ENCODE measurements at places on chromosomes 5 and 9.

DNA sequence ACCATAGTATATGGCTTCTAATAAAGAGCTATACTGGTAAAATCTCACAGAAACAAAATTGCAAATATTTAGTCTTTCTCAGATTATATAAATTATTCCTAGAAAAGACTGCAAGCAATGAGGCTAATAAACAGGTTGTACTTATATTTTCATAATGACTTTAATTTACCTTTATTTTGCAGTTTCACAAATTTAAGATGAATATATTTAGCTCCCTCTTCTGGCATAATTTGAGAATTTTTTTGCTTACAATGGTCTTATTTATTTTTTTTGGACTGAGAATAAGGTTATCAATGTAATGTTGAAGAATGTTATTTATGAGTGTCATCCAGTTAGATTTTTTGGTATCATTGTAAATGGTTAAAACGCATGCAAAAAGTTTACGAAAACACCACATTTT is 56.7 kb downstream of the PIK3R1 start:
- DNase-seq, result no peak

GRCh38 chr9:123397975-123398374 is 42.0 kb downstream of the CRB2 start:
- DNase-seq, result no peak

DNA sequence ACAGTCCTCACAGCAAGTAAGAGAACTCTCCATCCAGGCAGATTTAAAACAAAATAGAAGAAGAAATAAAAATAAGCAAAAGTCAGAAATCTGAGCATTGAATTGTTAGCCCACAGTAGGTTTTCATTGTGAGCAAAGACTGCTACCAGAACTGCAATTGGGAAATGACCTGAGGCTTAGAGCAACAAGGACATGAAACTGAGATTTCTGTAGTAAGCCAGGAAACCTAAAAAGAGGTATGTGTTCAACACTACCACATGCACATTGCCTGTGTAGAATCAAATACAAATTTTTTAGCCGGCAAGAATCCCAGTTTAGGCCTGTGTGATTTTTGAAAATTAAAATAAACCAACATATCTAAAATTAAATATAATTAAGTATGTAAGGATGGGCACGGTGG is 928.4 kb upstream of the WWC1 start:
- DNase-seq, result no peak

DNA sequence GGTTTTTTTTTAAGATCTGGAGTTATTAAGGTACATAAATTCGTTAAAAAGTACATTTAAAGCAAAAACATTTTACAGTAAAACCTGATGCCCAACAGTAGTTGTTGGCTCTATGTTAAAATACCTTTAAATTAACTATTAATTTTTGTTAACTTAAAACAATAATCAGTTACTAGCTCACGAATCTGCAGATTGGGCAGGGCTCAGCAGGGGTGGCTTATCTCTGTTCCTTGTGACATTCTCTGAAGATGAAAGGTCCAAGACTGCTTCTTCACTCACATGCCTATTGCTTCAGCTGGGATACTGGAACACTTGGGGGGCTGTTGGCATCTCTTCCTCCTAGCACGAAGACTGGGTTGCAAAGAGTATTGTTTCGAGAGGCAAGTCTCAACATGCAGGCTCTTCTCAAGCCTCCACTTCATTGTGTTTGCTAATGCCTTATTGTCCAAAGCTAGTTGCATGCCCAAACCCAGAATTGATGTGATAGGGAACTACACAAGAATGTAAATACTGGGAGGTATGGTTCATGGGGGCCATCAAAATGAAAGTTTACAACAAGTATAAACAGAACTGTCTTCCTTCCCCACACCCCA is 46.6 kb downstream of the MAP3K1 start:
- no peak for DNase-seq

DNA sequence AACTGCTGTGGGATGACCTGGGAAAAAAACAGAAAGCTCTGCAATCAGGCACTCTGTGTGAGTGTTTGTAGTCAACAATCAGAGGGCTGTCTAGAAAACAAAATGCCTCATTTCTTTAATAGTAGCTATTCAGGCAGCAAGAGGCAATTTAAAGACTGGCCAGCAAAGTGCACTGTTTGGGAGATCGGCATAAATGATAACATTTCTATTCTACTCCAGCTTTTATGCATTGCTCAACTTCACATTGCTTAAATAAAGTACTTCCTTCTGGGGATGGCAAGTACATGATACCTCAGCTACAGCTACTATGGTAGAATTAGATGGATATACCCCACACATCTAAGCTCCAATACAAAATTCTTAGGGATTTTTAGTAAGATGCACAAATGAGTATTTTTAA is 193.1 kb downstream of the DCP2 start:
- no peak for DNase-seq

DNA sequence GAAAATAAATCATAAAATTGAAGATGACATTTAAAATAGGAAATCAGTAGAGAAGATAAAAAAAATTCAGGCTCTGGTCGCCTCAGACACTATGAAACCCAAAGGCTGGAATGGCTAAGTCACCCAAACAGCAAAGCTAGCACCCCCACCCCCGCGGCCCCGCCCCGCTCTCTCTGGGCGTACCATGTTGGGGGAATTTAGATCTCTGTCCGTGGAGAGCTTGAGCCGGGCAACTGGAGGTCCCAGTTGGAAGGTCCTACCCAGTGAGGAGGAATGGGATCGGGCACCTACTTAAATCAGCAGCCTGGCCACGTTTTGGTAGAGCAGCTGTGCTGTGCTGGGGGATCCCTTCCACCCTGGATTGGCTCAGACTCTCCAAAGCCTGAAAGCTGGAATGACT is 150.6 kb upstream of the ANKRD55 start:
- no peak for DNase-seq

GRCh38 chr5:177452688-177453638 is 6.3 kb downstream of the PRR7 start:
- DNase-seq, result no peak

- DNase-seq, result no peak
Observed at GRCh38 chr9:114633438-114634089, 22.5 kb downstream of the TMEM268 start.

GRCh38 chr5:114473541-114473940 is 111.7 kb downstream of the KCNN2 start:
- no peak for DNase-seq

GRCh38 chr5:75335952-75336614 is 937 bp upstream of the HMGCR start:
- DNase-seq, result no peak

GRCh38 chr5:43156388-43156787 is 35.6 kb upstream of the NIM1K start:
- DNase-seq, result no peak

DNA sequence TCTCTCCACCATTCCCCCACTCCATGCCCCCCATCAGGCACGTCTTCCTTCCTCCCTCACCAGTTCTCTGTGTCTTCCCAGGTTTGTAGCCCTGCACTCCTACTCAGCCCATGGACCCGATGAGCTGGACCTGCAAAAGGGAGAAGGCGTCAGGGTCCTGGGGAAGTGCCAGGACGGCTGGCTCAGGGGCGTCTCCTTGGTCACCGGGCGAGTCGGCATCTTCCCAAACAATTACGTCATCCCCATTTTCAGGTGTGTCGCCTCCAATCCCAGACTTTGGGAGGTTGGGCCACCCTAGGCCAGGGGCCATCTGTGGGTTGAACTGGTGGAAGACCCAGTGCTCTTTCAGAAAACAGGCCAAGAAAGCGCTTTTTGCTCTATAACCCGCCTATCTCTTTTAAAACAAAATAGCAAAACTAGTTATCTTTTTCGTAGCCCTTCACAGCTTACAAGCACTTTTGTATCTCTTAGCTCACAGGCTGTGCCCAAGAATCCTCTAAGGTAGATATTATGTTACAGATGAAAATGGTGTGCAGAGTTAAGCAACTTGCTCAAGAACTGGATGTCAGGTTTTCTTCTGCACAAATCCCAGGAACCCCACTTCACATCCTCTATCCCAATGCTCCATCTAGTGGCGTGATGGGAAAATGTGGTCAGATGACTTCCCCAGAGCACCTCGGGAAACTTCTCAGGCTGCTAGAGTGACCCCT is 56.2 kb downstream of the PLAC8L1 start:
- peak; percentile 57 for DNase-seq

GRCh38 chr5:151006704-151007334 is 13.6 kb upstream of the GPX3 start:
- DNase-seq, result no peak

- no peak for DNase-seq
Observed at GRCh38 chr5:152978141-152978835, 512.2 kb upstream of the GRIA1 start.

DNA sequence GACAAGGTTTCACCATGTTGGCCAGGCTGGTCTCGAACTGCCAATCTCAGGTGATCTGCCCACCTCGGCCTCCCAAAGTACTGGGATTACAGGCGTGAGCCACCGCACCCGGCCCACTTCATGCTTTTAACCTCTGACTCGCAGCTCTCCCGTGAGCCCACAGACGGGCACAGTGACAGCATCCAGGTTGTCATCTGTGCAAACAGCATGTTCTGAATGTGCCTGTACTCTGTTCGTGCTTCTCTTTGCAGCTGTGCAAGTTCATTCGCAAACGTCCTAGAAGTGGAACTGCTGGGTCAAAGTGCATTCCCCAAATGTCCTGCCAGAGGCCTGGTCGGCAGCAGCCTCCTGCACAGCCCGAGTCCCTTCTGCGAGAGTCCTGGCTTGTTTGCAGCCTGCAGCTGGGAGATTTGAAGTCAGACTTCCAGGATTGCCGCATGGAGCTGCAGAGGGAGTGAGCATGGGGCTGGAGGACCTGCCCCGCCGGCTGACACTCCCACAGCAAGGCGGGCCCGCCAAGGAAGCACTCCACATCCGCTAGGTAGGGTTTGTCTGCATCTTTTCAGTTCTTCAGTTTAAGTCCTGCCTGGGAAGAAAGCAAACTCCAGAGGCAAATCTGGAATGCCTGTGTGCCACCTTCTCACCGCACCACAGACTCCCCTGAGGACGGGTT is 3.4 kb downstream of the BRD3OS start:
- no peak for DNase-seq

GRCh38 chr5:149581931-149582768 is 852 bp downstream of the ARHGEF37 start:
- DNase-seq, result no peak

- DNase-seq, result no peak
Observed at GRCh38 chr5:146091881-146092280, 13.5 kb downstream of the PLAC8L1 start.

DNA sequence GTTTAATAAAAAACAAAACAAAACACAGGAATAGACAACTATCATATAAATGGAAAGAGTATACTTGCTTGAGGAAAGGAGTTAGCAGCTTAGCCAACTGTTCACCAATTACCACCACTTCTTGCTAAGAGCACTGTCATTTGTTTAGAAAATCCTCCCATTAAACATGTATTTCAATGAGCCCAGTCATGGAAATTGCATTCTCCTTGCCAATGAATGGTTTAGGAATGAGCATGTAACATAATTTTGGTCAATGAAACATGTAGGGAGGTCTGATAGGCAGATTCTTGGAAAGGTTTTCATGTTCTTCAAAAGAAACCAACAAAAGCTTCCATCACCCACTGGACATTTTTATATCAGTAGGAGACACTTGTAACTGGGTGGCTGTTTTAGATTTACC is 502.8 kb upstream of the PAPPA start:
- DNase-seq, result no peak

DNA sequence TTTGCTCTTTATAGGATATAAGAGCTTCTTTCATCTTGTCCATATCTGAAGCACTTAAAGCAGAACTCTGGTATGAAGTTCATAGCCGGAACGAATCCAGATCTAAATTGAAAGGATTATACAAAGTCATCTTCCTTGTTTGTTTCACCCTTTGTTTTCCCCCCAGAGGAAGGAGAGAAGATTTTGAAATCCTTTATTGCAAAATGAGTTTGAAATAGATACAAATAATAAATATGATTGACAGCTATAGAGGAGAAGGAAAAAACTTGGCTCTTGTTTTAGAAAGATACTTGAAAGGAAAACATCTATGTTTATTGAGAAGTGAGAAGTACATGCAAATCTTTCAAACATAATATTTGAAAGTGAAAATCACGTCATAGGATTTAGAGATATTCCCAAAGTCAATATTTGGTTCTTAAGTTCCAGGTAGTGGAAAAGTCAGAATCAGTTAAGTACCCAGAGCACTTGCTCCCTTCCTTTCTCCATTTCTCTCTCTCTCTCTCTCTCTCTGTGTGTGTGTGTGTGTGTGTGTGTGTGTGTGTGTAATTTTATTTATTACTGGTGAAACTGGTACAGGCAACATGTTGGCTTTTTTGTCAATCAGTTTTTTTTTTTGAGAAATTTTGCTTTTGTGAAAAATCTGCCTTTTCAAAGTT is 27.2 kb downstream of the PAM start:
- no peak for DNase-seq

GRCh38 chr5:155727512-155728145 is 599.3 kb upstream of the SGCD start:
- no peak for DNase-seq

DNA sequence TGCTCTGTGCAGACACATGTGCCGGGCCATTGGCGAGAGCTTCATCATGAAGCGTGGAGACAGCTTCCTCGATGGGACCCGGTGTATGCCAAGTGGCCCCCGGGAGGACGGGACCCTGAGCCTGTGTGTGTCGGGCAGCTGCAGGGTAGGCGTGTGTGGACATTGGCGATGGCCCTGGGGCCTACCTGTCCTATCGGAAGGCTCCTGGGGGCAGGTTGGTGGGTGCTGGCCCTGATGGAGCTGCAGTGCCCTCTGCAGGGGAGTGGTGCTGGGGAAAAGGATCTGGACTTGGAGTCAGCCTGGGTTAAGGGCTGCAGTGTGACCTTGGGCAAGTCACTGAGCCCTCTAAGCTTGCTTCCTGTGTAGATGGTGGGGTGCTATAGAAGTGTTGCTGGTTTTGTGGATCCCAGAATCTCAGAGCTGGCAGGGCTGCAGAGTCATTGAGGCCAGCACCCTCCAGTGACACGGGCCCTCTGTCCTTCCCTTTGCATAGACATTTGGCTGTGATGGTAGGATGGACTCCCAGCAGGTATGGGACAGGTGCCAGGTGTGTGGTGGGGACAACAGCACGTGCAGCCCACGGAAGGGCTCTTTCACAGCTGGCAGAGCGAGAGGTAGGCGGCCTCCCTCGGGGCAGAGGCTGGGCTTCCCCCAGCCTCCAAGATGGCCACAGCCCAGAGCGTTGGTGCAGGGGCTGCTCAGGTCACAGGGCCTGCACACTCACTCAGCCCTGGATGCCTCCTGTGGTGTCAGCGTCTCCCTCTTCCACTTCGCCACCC is 15.8 kb downstream of the ADAMTS13 start:
- no peak for DNase-seq

- DNase-seq, result no peak
Observed at GRCh38 chr5:129652349-129653056, 95.4 kb upstream of the MINAR2 start.

- no peak for DNase-seq
Observed at GRCh38 chr9:15889555-15889954, 336.7 kb downstream of the CCDC171 start.

DNA sequence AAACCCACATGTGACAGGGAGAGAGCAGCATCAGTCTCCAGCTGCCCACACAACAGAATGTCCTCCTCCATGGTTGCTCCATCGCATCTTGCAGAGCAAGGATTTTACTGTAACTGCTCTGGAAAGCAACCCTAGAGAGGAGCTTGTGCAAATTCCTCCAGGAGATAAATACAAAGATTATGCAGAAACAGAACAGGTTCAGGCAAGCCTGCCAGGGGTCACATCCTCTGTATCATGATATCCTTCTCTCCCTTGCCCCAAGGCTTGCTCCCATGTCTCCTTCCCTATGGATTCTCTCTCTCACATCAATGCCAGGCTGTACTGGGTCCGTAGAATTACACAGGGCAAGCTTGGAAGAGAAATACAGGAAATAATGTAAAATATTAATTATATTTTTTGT is 226.0 kb downstream of the MPDZ start:
- no peak for DNase-seq
